ENCODE measurements at places on chromosomes 7 and 10.

- DNase-seq, result no peak
Observed at GRCh38 chr10:23408330-23408976, 30.4 kb upstream of the OTUD1 start.

GRCh38 chr10:63027531-63027930 lies 105.6 kb upstream of the NRBF2 start:
- DNase-seq, result no peak

DNA sequence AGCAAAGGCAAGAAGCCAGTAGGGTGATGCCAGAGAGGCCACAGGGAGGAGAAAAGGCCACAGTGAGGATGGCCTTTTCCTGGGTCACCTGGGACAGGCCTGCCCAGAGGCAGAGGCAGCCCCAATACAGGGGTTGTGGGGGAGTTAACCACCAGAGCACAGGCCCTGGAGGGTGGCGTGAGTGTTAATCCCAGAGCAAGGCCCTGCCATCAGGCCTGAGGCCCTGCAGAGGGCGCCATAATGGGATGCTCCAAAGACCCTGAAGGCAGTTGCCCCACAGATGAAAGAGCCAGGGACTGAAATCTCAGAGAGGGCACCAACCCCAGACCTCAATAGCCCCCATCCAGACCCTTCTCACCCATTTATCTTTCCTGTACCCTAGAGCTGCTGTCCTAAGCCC lies 23.9 kb downstream of the SLC13A4 start:
- DNase-seq, result no peak

GRCh38 chr7:94633014-94633341 lies 23.0 kb downstream of the SGCE start:
- no peak for DNase-seq

DNA sequence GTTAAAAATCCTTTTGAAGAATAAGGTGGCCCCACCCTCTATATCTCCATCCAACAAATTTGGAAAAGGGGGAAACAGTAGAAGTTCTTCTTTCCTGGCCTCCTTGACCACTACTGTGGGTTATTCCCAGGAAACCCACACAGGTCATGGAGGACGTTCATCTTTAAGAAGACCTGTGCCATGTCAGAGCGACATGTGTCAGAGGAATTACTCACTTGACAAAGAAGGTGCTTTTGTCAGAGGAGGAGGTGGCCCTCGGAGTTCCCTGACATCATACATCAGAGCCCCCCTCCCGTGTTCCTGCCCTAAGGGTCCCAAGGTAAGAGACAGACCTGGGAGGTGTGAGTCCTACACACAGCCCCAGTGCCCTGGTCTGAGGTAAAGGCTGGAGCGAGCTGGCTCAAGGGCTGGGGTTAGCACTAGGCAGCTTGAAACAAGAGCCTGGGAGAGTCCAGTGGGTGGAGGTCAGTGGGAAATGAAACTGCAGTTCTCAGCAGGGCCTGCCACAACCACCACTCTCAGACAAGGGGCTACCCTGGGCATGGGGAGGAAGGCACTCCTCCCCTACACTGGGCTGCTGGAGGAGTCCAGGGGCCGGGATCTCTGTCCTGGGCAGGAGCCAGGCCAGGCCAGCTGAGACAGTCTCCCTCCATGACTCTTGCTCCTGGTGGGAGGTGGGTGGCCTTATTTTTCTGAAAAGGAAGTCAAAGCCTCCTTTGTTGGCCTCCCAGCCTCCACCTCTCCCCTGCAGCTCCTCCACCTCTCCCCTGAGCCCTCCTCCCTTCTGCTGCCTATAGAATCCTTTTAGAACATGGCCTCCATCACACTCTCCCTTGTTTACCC lies 21.8 kb upstream of the ZMIZ1 start:
- DNase-seq, result no peak

DNA sequence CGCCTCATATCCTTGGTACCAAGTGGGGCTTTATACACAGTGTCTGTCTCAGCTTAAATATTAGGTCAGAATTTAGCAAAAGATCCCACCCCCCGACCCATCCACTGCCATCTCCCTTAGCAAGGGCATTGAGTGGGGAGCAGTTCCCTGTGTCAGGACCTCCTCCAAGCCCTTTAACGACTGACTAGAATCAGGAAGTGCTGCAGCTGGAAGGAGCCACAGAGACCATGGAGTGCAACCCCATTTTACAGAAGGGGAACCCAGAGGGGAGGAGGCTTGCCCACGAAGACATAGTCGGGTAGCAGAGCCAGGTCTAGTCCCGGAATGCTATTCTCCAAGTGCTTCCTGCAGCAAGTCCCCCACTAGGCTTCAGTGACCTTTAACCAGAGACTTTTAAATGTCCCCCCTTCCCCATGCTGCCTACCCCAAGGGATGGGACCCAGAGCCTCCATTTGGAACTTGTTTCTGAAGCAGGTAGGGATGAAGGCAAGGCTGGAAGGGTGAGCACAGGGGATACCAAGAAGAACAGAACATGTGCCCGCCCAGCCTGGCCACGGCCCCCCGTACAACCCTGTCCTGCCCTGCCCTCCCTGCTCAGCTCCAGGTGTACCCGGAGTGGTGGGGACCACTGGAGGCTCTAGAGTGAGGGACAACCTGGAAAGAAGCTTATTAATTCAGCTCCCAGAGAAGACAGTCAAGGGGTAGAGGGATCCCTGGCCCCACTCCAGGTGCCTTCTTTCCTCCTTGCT lies 41.3 kb downstream of the C10orf105 start:
- DNase-seq, result no peak

DNA sequence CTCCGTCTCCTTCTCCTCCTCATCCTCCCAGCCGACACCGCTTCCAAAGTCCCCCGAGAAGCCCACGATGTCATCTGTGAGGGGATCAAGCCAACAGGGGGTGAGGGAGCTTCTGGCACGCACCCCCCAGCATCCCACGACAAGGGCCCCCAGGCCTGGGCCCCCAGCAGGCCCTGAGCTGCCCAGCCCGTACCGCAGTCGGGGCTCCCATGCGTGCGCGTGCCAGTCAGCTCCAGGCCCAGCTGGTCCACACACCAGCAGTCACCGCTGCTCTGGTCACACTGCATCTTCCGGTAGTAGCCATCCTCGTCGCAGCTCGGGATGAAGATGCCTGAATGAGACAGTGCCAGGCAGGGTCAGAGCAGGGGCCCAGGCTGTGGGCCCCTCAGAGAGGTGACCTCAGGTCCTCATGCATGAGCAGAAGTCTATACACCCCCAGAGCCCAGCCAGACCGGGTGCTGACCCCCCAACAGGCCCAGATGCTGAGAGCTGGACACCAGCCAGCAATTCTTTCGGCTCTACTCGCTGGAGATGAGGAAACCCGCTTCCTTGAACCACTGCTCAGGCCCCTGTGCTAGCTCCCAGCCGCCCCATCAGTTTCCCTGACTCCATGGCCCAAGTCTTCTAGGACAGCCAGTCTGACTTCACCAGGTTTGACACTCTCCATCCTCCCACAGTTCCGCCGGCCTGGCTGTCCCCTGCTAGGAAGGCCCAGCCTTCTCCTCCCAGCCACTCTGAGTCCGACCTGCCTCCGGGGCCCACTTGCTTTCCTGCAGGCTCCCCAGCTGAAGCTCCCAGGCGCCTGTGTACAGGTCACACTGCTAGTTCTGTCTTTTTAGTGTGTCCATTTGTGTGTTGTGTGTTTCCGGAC lies 25.3 kb downstream of the SPOCK2 start:
- no peak for DNase-seq

DNA sequence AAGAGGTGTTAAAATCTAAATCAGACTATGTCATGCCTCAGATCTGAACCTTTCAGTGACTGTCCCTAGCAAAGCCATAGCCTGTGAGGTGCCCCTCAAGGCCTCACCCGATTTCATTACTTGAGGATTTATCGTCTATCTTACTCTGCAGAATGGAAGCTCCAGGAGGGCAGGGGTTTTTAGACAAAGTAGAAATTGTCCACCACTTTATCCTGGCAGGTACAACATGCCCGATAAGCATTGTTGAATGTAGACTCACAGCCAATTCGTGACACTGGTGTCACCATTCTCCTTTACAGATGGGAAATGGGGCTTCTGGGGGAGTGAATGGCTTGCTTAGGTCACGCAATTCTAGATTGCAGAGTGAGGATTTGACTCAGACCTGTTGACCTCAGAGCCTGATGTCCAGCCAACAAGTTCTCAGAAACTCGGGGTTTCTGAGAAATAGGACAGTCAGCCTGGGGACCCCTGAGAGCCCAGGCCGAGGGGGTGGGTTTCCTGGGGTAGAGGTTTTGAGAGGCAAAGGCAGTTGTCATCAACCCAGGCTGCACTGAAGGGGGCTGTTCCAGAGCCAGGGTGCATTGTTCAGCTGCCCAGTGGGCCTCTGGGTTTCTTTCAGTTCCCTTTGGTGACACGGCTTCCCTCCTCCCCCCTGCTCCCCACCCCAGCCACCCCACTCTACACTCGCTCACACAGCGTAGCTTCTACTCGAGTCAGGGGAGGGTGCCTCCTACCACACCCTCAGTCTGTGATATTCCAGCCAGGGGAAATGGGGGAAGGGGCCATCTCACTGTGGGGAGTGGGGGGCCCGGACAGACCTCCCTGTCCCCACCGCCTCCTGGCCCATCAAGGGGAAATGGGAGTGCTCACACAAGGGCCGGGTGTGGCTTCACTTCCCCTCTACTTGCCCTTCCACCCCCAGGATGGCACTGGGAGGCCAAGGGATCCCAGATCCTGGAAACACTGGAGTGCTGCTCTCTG lies 3.1 kb upstream of the IRF5 start:
- DNase-seq, result no peak

- DNase-seq, result no peak
Observed at GRCh38 chr7:90723233-90723632, 127.1 kb downstream of the CDK14 start.

DNA sequence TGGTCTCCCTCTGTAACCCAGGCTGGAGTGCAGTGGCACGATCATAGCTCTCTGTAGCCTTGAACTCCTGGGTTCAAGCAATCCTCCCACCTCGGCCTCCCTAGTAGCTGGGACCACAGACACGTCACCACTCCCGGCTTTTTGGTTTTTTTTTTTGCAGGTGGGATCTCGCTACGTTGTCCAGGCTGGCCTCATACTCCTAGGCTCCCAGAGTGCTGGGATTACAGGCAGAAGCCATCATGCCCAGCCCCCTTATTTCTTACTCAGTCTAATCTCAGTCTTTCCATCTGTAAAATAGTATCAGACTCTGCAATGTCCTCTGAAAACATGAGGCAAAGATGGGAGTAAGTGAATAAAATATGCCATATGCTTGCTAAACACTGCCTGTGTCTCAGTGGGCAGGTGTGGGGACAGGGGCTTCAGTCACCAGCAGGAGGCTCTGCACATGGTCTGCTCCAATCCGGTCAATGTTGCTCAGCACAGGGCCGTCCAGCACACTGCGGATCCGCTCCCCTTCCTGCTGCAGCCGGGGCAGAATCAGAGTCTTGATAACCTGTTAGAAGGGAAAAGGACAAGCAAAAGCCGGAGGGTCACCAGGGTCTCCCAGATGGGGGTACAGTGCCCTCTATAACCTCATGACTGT lies 8.2 kb downstream of the AP4M1 start:
- DNase-seq, result no peak

DNA sequence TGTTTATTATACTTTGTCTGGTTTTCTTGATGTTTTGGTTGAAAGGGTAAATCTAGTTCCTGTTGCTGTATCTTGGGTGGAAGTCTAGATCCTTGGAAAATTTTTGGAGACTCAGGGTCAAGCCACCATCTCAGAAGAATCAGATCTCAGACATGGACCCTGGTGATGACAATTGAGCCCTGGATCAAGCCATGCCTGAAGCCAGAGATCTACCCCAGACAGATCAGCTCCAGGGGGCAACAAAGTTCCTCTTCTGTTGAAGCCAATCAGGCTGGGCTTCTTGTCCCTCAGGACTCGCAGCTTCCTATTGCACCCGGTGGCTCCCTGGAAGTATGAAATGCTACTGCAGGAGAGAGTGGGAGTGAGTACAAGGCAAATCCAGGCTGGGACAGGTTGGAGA lies 106.9 kb downstream of the UNCX start:
- no peak for DNase-seq

GRCh38 chr10:62541811-62542210 lies 167.6 kb downstream of the ZNF365 start:
- no peak for DNase-seq

GRCh38 chr7:26857506-26858240 lies 6.7 kb downstream of the SKAP2 start:
- peak; percentile 23 for DNase-seq

DNA sequence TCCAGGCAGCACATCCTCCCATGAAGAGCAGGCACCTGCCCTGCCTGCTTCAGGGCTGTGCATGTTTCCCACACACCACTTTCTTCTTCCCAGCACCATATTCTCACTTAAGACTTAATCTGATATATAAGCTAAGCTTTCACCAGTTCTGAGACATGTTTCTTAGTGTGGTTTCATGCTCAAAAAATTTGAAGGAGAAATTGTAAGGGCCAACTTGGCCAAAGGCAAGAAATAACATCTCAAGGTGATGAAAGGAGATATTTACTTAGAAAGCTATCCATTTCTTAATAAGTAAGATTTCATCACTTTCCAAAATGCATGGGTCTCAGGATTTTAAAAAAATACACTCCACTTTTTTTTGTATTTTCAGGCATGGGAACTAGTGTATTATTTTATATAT lies 468.1 kb upstream of the AKR1E2 start:
- DNase-seq, result no peak
